Fibroblast of gingiva (primary cell): ENCODE measurements at places on chromosomes 1 and 21.
A peak's percentile ranks its signal among the peaks of the same experiment; 100 is the strongest.

DNA sequence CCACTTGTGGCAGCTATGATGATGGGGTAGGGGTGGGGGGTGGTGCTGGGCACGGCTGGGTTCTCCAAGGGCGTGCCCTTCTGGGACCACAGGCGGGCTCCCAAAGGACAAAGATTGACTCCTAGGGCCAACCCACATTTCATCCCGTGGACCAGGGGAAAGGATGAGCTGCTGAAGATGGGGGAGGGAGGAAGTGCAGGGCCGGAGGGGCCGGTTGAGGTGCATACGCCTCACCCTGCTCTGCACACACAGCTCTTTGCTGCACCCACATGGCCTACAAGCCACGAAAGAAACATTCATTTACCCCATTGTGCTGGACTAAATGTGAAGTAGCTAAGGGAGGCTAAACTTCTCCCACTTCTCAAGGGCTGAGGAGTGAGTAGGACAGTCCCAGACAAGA, 34.2 kb upstream of the GNPAT start:
- DNase-seq = no peak

GRCh38 chr1:119510046-119510445, 3.0 kb downstream of the HSD3B1 start:
- DNase-seq = no peak

DNA sequence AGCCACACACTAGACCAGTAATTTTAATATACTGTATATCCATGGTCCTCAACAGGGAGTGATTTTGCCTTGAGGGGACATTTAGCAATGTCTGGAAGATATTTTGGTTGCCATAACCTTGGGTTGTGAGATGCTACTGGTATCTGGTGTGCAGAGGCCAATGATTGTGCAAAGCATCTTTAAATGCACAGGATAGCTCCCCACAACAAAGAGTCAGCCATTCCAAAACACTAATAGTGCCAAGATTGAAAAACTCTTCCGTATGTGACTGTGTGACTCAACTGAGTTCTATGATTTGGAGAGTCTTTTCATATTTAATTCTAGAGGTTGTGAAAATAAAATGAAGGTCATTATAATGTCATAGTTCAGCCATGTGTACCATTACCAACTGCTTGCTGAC, 141.4 kb upstream of the CACYBP start:
- DNase-seq = peak; percentile 10

- peak; percentile 64 for DNase-seq
These were observed 7.1 kb upstream of the TMEM61 start for GRCh38 chr1:54973205-54973921.

GRCh38 chr21:46161633-46162592, 6.5 kb upstream of the FTCD start:
- no peak for DNase-seq

DNA sequence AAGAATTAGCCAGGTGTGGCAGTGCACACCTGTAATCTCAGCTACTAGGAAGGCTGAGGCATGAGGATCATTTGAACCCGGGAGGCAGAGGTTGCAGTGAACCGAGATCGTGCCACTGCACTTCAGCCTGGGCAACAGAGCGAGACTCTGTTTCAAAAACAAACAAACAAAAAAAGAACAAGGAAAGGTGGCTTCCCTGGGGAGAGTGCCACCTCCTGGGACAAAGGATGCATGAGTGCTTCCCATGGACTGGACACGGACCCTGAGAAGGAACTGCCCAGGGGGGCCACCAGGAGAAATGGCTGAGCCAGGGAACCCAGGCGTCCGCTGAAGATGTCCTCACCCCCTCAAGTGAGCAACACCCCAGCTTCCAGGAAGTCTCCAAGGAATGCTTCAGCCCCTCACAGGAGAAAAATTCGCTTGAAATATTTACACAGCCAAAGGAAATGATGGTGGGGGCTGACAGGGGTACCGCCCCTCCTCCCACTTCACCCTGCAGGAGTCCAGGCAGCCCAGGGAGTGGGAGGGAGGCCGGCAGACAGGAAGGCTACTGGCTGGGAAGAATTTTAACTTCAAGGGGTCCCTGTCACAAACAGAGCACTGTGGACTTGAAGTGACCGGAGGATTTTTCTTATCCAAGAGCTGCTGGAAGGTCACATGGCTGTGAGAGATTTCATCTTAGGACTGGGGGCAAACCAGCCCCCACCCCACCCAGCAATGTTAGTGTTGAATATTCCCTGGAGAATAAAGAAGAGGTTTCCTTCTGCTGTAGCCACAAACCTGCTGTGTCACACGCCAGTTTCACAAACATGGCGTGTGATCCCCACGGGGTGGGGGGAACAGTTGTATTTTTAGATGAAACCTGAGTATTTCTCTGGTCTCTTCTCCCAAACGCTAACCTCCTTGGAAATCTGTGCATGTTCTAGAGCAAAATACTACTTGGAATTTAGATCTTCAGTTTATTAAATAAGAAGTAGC, 90.8 kb upstream of the SLC25A33 start:
- no peak for DNase-seq
